Esophagus mucosa (tissue), 1 donor: ENCODE measurements at places on chromosomes 7 and 10.

GRCh38 chr10:131062621-131063260, 248.8 kb downstream of the TCERG1L start:
- no peak for ATAC-seq

DNA sequence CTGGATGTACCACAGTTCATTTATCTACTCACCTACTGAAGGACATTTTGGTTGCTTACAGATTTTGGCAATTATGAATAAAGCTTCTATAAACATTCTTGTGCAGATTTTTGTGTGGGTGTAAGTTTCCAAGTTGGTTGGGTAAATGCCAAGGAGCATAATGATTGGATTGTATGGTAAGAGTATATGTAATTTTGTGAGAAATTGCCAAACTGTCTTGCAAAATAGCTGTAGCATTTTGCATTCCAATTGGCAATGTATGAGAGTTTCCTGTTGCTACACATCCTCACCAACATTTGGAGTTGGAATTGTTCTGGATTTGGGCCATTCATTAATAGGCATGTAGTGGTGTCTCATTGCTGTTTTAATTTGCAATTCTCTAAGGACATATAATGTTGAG, 33.9 kb upstream of the HYAL4 start:
- no peak for ATAC-seq

- ATAC-seq: no peak
Measured at GRCh38 chr10:108443636-108444035, 1279.1 kb upstream of the SORCS1 start.

- ATAC-seq: no peak
Measured at GRCh38 chr7:35379481-35379880, 125.6 kb upstream of the TBX20 start.

DNA sequence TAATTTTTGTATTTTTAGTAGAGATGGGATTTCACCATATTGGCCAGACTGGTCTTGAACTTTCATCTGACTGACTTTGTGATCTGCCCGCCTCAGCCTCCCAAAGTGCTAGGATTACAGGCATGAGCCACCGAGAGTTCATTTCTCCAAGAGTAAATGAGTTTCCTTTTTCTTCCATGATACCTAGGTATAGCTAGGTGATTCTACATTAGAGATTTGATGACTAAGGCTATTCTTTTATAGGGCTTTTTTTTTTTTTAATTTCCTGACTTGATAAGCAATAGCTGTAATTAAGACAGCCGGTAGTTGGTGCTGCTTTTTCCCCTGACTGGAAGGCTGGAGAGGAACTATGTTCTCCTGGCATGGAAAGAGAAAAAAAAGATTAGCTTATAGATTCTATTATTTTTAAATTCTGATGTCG, 3.3 kb downstream of the PTPN12 start:
- no peak for ATAC-seq

DNA sequence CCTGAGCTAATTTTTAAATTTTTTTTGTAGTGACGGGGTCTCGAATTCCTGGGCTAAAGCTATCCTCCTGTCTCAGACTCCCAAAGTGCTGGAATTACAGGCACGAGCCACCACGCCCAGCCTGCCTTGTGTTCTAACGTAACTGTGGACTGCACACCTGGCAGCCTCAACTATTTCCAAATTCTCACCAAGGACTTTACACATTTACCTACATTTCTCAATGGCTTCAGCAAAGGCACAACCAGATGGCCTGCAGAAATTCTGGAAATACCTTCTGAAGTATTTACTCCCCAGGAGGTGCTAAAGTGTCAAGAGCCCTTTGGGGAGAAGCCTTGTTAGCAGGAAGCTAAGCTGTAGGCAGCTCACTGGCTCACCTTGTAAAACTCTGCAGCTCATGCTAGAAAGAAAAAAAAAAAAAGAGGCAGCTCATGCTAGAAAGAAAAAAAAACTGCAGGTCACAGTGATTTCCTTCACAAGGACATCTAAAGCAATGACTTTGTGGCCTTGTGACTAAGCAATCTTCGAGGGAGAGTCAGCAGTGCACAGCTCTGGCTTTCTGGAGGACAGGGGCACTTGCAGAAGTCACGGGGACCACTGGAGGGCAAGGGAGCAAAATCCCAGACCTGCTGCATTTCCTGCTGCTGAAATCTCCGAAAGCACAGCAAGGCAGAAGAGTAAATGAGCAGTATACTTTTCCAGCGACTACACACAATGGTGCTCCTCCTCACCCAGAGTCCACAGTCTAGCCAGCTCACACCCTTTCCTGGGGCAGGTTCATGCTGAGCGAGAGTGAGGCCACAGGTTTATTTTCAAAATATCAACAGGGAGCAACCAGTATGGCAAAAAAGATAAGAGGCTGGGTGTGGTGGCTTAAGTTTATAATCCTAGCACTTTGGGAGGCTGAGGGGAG, 40.4 kb downstream of the BAIAP2L1 start:
- ATAC-seq: peak; percentile 69

DNA sequence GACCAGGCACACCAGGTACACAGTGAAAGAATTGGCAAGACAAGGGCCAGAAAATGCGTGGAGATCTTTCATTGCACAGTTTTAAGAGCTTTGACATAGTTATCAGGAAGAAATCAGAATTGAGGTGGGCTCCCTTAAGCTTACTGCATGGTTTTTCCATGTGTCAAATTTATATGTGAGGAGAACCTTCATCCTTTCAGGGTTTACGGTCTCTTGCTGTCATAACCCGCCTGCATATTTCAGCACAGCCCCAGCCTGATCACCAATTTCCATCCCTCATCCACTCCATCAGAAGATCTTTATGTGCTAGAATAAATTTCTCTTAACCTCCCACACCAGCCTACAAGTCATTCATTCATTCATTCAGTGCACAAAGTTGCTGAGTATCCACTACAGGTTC, 373.1 kb downstream of the KCNMA1 start:
- no peak for ATAC-seq

DNA sequence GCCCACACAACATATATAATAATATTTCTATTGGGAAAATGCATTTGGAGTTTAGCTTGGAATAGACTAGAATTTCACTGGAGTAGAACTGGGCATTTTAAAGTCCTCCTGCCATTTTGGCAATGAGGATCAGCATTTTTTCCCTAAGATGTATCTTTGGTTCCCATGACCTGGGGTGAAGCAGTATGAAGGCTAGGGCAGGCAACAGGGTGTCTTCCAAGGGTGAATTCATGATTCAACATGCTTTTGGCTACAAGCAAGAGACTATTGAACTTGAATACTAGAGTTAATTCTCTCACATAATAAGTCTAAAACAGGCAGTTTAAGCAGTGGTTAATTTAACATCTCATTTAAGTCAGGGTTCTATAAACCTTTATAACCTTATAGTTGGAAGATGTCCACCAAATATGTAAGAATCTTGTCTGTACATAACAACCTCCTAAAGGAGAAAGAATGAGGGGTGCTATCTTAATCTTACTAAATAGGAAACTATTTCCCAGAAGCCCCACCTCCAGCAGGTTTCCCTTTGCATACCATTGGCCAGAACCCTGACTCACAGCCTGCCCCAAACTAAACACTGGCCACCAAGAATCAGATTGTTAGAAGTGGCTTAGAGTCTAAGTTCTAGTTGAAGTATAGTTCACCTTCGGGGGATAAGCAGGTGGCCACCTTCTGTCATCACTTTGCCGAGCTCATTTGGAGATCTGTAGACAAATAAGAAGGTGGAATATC, 96.0 kb upstream of the PRPS1L1 start:
- peak; percentile 8 for ATAC-seq

DNA sequence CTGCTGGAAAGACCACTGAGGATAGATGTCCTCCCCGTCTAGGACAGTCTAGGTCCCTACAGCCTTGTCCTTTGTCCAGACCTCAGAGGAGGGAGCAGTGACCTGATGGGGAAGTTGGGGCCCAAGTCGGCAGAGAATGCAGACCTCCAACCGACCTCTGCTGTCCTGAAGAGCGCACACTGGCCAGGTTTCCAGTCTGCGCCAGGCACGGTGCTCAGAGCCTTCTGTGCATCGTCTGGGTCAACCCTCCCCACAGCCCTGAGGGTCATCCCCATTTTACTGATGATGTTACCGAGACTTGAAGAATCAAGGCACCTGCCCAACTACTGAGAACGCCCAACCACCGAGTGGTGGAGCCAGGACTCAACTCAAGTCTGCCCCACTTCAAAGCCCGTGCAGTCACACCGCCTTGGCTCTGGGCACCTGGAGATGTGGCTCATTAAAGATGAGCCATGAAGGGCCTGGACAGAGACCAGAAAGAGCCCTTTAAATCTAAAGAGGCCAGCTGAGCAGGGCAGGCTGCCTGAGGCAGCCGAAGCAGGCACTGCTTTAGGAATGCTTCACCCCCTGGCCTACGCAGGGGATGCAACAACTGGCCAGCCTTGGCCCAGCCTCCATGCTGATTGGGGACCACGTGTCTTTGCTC, 4.4 kb downstream of the ITPRIP start:
- ATAC-seq: no peak

GRCh38 chr7:66326501-66327215, 121.5 kb downstream of the TPST1 start:
- ATAC-seq: no peak

DNA sequence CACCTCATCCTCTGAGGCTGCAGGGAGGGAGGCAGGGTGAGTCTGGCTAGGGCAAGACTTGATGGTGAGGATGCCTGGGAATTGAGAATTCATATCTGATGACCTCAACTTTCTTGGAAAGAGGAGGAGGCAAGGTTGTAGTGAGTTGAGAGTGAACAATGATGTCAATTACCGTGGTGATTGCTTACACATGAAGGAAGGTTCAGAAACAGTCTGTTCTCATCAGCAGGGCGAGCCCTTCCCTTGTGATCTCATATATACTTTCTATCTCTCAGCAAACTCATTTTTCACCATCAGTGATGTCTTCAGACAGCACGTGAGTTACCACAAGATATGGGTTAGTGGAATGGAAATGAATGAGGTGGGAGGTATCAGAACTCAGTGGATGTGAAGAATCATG, 20.1 kb upstream of the COL13A1 start:
- no peak for ATAC-seq

DNA sequence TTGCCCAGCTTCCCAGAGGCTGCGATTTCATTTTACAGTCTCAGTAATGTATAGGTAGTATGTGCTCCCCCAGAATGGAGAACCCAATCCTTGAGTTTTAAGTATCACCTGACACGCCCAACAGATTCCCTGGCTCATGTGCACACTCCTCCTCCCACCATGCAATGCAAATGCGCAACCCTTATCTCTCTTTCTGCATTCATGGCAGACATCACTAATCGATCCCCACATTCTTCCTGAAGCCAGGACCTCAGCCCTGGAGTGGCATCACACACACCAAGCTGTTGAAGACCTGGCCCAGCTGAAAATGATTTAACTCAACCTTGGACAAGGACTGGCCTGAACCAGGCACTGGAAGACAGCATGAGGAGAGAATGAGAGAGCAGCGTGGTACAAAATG, 68.4 kb downstream of the ZRANB1 start:
- ATAC-seq: no peak

GRCh38 chr10:116133634-116134033, 139.4 kb downstream of the GFRA1 start:
- no peak for ATAC-seq

DNA sequence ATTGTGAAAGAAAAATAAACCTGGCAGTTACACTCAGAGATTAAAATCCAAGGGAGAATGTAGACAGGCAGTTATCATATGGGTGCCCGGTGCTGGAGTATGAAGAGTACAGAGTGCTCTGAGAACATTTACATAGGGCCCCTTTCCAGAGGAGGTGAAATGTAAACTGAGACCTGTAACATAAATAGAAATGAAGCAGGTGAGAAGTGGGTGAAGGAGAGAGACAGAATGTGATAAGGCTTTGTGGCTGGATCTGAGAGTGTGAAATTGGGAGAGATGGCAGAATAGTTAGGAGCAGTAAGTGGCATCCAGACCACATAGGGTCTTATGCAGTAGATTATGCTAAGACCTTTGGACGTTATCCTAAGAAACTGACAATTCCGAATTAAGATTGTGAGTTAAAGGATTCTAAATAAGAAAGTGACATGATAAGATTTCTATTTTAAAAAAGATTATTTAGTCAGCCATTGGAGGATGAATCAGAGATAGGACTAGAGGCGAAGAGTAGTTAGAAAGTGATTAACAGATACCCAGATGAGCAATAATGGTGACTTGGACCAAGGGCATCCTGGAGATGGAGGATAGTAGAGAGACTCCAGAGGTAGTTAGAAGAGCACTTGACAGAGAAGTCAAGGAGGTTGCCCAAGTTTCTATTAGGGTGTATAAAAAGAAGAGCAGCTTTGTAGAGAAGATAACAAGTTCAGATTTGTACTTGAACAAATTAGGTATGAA, 36.7 kb downstream of the DNAH11 start:
- no peak for ATAC-seq

GRCh38 chr7:117110480-117111315, 157.4 kb downstream of the ST7 start:
- no peak for ATAC-seq

- no peak for ATAC-seq
Measured at GRCh38 chr10:61895898-61896600, 5.5 kb upstream of the ARID5B start.

DNA sequence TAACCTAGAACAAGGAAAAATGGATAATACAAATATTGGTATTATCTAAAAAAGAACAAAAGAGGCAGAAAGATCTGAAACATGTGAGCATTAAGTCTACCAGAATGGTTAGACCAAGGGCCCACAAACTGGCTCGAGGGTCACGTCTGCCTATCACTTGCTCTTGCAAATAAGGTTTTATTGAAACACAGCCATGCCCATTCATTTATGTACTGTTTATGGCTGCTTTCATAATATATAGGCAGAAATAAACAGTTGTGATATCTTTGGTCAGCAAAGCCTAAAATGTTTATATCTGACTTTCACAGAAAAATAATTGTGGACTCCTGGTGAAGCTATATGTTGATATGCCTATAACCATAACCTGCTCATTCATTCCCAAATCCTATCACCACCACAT, 71.8 kb downstream of the AASS start:
- no peak for ATAC-seq

- ATAC-seq: no peak
Measured at GRCh38 chr7:47473499-47474210, 108.3 kb downstream of the TNS3 start.

- ATAC-seq: no peak
Measured at GRCh38 chr7:919924-920341, 34.5 kb downstream of the ADAP1 start.

DNA sequence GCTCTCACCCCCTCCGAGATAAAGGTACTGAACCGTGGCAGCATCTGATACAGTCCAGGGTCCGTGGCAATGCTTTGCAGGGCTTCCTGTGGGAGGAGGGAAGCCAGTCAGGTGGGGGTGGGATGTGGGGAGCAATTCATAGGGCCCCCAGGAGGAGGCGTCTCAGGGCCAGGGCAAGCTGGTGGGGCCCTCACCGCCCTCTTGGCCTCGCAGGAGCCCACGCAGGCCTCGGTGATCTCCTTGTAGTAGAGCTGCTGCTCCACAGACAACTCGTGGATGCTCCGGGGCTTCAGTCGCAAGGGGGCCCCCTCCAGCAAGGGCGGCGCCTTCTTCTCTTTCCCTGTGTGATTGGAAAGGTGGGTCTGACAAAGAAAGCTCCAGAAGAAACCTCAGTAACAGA, 7.2 kb downstream of the TAF6 start:
- ATAC-seq: no peak

GRCh38 chr7:101238226-101239182, 902 bp upstream of the CLDN15 start:
- ATAC-seq: no peak
